Activated T-cell treated with anti-CD3 and anti-CD28 coated beads, Interleukin-2, amount 50 U/mL, for 4 hours (primary cell): ENCODE measurements at places on chromosomes 2 and 18. TPM values are rescaled to one million over a fixed set of nuclear protein-coding genes. Genes with fewer than 3 reads are reported as not detected.

IGFBP2 gene
- total RNA-seq = 1.4 TPM

OSBPL6 gene
- 0.28 TPM for total RNA-seq

HOXD3 gene
- total RNA-seq = not detected

CNTNAP5 gene
- total RNA-seq = not detected

ELOA2 gene
- not detected for total RNA-seq

FAHD2B gene
- total RNA-seq = 7.6 TPM

SH3BP4 gene
- total RNA-seq = 0.30 TPM

DNA sequence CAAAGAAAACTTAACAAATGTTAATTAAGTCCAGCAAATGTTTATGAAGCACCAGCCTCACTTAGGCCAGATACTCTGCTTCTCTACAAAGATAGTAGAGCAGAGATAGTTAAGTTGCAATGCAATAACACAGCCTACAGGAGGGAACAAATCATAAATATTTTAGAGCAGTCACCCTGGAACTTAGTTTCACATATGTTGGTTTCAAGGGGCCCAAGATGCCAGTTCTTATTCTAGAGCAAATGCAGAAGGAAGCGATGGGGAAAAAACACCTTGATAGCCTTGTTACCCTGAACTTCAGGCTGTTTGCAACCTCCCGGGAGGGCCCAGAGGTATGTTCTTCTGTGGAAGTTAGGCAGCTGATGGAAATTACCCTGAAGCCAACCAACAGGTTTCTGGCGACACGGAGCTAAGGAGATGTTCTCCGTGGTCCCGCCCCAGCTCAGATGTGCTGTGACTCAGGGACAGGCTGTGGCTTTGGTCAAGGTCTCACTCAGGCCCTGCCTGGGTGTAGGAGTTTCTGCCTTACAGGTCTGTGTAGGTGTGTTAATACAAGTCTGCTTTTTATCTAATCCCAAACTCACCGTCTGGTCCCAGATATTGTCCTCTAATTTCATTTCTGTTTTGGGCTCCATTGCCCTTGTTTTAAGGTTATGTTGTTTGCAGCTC, 3.8 kb downstream of the CTIF start:
- DNase-seq = no peak

DNA sequence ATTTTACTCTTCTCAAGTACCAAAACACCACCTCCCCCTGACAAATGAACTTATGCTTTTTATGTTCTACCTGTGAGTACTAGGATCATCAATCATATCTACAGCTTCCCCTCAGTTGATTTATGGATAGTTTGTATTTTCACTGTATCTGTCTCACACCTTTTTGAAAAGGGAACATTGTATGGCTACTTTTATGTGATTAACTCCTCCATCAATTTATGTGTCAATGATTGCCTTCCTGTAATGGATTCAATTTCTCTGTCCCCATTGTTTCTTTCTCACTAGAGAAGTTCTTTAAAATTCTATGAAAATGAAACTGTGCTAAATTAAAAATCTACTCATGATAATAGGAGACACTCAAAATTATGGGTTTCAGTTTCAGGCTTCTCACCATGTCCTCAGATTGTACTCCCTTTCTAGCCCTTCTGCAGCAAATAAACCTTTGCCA, 935.0 kb downstream of the TRIB2 start:
- DNase-seq = no peak

DNA sequence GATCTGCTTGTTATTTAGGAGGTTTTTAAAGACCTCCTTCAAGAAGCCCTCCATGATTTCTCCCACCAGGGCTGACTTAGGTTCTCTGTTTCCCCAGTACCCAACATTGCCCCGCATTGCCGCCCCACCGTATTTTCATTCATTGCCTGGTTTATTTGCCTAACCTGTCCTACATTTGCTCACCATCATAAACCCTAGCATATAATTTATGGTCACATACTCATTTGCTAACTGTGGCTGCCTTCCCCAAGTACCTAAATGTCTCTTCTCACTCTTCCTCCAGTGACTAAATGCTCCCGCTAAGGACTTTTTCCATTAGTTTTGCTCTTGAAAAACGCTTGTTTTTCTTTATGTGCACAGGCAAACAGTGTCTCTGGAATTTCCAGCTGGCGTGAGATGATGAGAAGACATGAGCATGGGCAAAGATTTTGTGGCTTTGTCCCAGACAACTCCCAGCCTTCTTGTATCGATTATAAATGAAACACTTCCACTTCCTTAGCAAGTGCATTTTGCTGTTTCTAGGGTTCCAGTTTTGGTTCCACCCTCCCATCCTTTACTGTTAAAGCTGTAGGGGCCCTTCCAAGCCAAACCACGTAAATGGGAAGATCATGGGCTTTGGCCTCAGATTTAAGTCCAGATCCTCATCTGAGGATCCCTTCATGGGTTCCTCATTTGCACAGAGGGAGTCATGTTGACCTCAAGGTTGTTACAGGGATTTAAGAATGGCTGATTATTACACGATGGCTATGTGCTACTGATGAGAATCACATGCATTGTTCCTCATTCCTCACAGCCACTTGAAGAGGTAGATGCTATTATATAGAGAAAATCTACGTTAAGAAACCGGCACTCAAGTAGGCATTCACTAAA, 21.0 kb upstream of the ARMC9 start:
- no peak for DNase-seq

DNA sequence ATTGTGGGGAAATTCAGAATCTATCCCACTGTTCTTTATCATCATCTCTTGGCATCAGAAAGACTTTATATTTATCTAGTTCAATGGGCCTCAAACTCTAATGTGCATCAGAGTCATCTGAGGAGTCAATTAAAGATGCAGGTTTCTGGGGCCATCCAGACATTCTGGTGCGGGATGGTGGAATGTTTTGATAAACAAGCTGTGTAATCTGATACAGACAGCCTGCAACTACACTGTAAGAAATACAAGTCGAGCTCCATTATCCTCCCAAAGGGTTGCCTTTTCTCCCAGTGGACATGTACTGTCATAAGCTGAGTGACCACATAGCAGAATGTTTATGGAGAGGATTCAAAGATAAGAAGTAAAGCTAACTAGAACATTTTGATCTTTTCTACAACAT, 515.3 kb upstream of the DCC start:
- no peak for DNase-seq

DNA sequence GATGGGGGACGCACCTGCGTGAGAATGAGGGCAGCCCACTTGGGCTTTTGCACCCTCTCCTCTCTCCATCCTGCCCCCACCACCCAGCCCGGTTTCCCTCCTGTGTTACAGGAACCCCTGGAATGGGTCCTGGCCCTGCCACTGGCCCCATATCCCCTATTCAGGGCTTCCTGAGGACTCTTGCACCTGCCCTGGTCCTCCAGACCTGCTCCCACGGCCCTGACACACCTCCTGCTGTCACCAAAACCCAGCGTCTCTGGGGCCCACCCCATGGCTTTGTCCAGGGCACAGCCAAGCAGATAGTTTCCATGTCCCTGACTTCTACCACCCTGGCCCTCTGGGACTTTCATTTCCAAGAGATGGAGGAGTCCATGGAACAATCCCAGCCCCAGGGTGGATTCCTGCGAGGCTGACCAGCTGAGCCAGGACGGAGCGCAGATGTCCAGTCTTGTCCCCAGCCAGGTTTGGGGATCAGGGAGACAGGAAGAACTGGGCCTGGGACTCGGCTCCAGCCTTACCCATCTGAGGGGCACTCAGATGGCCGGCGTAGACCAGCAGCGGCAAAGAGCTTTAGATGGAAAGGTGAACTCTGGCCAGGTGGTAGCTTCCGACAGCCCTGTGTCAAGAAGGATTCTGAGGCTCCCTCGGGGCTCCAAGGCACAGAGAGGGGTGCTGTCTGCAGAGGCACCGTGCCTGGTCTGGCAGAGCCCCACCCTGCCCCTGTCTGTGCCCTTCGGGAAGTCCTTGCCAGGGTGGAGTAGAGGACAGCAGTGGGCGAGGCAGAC, 12.0 kb downstream of the GPR35 start:
- DNase-seq = no peak

DNA sequence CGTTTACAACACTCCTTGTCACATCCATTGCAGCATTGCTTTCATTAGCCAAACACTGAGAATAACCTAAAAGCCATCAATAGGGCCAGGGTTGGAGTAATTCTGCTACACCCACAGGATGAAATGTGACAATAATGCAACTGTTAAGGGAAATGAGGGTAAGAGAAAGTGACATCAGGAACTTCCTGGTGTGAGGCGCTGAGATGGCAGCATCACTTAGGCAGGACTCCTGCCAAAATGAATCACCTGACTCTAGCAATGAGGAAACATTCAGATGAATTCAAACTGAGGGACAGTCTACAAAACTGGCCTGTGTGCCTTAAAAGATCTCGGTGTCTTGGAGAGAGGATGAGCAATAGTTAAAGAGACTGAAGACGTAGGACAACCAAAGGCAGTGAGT, 115.6 kb upstream of the AGAP1 start:
- DNase-seq = no peak

DNA sequence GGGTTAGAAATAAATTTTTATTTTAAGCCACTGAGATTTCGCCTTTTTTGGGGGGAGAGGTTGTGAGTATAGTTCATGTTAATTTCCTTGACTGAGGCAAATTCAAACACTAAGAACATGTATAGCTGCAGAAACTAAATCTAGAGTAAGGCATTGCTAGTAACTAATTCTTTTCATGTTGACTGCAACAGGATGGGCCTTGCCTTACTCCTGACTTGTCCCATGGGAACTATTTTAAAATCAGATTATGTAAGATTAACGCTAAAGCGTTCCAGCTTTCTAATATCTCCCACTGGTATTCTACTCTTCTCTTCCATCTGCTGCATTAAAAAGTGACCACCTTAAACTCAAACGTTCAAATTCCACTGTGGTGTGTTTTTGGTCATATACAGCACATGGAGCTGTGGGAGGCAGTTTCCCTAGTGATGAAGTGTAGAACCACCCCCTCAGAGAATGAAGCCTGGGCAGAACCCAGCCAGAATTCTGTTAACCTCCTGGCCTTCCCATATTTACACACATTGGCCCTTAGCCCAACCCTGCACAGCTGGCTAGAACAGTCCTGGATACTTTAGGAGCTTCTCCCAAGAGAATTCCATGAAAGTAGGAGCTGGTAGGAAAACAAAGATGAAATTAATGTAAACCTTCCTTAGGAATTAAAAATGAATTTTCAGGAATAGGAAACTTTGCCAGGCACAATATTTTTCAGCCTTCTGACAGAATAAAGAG, 687.8 kb downstream of the SLC4A3 start:
- no peak for DNase-seq
